Foreskin melanocyte (primary cell): ENCODE measurements at places on chromosomes 7 and 10.
A peak's percentile ranks its signal among the peaks of the same experiment; 100 is the strongest.

GRCh38 chr10:120962756-120963593 lies 111.8 kb downstream of the WDR11 start:
- no peak for DNase-seq

GRCh38 chr10:60349426-60349825 lies 40.2 kb downstream of the ANK3 start:
- DNase-seq, result no peak

- DNase-seq, result no peak
Measured at GRCh38 chr7:2478399-2478785, 2.2 kb upstream of the GRIFIN start.

DNA sequence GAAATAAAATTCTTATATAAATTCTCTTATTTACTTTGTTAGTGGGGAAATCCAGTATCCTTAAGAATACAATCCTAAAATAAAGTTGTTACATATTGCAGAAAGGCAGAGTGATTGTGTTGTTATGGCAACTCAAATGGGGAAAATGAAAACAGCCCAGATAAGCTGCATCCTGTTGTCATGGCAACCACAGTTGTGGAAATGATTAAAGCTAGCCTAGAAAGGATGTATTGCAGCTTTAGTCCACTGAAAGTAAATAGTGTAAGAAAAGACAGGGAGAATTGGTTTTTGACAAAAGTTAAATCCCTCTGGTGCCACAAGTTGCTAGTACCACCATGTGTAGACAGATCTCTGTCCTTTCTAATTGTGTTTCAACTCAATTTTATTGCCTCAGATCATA lies 43.2 kb downstream of the BTRC start:
- DNase-seq, result peak; percentile 38

DNA sequence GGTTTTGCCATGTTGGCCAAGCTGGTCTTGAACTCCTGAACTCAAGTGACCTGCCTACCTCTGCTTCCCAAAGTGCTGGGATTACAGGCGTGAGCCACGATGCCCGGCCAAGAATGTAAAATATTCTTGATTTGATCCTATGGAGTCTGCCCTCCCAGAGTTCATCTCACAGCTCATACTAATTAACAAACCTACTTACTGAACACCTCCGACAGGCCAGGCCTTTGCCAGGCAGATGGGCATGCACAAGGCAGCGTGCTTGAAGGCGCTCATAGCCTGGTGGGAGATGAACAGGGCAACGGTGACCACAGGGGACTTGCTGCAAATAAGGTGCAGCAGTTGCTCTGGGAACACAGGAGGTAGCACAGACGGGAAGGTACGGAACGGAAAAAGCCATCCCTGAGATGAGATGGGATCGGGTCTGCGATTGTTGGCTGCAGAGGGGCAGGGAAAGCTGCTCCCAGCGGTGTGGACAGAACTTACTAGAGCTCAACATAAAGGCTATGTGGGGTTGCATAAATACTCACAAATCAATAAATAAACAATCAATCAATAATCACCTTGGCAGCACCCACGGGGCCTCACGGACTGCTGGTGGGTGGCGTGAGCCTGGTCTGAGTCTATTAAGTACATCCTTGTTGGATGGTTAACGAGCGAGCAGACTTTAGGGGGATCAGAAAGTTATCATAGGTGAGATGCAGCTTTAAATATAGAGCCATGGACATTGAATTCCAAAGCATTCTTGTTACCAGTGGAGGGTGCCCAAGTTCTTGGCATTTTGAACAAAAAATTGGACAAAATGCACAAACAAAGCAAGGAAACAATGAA lies 4.7 kb downstream of the ACBD7 start:
- no peak for DNase-seq
